ENCODE measurements at places on chromosomes 1 and 21.
A peak's percentile ranks its signal among the peaks of the same experiment; 100 is the strongest.

- no peak for DNase-seq
Measured at GRCh38 chr21:35396655-35397054, 347.6 kb upstream of the RUNX1 start.

DNA sequence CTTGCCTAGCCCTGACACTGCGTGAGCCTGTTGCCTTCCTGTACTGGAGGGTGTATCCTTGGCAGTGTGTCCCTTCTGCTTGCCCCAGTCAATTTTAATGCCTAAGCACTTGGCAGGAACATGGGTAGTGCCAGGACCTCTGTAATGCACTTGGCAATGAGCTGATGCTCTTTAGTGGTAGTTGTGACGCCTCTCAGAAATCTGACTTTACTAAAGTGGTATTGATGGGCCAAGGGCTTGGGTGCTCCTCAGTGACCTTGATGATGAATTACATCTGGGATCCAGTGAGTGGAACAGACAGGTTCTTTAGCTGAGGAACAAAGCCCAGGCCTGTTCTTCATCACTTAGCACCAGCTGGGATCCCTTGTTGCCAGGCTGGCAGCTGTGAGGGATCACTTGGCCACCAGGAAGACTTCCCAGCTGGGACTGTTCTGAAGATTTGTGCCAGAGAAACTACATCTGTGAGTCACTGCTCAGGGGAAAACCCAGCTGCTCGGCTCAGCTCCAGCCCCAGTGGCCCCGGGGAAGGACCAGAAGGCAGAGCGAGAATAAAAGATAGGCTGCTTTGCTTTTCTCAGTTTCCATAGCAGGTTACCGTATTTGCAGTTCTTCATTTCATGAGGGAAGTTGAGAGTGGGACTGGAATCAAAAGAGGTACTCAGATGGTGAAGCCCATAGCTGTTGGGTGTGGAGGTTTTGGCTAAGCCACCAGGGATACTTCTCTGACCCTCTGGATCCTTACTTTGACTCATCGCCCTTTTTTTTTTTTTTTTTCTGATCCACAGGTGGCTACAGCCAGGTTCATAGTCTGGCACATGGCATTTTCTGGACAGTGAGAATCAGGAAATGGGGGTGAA is 28.5 kb upstream of the KCNA2 start:
- DNase-seq, result peak; percentile 86

DNA sequence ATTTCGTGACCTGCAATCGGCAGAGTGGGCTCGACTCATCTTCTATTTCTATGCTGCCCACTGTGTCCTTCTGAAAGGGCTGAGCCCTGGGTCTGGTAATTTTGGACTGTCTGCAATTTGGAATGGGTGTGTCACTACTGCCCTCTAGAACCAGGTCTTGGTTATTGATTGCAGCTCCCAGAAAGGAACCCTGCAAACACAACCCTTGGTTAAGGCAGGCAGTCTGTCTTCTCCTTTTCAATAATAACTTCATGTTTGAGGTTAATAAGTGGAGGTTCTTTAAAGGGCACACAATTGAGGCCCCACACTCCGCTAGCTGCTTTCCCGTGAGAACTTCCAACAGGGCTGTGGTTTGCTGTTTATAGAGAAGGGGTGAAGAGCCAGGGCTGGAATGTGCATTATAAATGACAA is 79.9 kb upstream of the LYST start:
- DNase-seq, result no peak

DNA sequence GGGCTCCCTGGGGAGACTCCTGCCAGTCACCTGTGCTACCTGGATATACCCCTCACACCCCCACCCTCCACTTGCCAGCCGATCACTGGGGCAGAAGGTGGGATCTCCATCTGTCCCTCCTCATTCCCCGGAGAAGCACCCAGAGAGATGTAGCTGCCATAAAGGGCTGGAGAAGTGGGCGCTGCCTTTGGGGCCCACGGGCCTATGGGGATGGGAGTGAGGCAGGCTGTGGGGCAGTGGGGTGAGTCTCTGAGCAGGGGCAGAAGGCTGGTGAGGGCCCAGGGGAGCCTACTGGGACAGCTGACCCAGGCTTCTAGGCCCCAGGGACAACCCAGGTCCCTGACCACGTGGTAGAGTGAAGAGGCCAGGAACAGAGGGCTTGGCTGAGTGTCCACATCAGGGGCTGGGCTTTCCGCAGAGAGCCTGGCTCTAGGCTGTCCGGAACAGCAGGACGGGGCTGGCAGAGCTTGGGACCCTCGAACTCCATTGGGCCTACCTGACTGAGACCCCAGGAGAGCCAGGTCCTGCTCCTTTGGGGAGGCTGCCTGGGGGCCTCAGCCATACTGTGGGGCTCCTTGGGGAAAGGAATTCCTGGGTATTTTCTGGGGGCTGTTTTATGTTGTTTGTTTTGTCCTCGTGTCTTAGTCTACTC is 205.9 kb upstream of the VAMP3 start:
- no peak for DNase-seq

DNA sequence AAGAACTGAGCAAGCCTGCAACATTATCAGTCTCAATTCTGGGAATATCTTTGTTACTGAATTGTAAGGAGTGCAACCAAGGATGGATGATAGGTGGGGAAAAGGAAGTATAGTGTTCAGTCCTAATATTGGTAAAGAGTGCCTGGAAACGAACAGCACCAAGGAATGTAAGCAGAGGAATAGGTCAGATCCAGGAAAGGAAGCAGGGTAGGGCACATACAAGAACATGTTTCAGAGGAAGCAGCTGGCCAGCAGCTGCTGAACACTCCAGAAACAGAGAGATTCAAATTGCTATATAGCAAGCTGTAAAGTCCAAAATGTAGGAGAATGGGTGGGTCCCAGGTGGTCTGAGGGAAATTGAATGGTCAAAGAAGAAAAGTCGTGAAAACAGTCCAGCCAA is 37.9 kb downstream of the CRB1 start:
- no peak for DNase-seq

- no peak for DNase-seq
Measured at GRCh38 chr1:17485281-17485680, 45.8 kb upstream of the RCC2 start.

- no peak for DNase-seq
Measured at GRCh38 chr1:212759683-212760082, 31.9 kb downstream of the NSL1 start.

- no peak for DNase-seq
Measured at GRCh38 chr1:221470000-221470698, 271.7 kb downstream of the DUSP10 start.

DNA sequence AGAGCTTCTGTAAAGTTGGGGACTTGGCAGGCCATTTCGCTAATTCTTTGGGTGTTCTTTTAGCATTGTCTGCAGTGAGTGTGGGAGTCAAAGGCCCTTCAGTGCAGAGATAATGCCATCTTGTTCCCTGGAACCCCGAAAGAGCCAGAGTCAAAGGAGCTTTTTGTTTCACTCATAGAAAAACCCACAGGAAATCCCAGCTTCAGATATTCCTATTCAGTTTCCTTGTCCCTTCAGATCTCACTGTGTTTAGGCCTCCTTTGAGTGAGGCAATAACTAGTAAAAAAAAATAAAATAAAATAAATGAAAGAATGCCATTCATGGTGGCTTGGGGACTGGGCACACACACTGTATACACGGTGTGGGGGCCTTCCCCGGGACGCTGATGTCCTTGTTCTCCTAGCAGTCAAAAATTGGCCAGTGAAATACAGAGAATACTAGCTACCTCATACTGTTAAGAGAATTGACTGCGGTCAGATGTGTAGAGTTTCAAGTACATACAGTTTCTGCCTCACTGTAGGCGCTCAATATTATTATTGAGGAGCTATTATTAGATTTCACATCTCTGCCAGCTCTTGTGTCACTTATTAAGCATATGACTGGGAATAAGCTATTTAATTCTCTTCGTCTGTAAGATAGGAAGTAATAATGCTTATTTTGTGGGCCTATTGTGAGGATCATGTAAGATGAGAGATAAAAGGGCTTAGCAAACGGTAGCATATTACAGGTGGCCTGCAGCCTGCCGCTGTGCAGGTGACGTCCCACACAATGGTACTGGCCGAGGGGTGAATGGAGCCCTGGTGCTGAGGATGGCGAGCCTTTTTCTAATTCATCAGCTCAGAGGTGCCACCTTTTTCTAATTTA is 16.7 kb downstream of the DISC1 start:
- no peak for DNase-seq

GRCh38 chr1:207832796-207833195 is 78.1 kb downstream of the CD34 start:
- DNase-seq, result no peak

DNA sequence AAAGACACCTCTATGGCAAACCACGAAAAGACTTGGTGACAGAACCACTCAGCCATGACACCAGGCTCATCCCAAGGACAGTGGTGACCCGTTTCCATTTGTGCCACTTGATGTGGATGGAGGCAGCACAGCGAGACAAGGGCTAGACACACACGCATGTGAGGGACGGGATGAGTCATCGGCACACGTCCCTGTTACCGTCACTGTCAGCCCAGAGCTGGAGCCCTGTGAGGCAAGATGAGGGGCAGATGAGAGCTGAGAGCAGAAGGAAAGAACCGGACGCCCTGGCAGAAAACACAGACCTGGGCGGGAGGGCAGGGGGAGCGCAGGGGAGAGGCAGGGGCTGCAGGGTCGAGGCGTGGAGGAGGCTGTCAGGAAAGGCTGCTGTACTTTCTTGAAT is 57.8 kb downstream of the SIK1 start:
- DNase-seq, result no peak

DNA sequence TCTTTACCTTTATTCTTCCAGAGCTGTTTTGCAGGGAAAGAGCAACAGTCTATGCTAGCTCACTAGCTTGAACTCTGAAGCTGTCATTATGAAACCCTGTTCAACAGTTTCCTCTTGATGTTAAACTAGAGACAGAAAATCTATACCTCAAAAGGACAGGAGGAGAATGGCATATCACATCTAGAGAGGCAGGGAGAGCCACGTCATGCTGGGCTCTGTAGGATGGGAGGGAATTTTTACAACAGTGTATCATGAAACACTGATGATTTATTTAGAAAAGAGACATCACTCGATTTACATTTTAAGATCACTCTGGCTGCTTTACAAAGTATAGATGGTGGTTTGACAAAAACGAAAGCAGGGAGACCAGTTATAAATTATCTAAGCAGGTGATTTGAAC is 224.9 kb upstream of the COA6 start:
- DNase-seq, result no peak

GRCh38 chr21:15000081-15000480 is 64.7 kb downstream of the NRIP1 start:
- no peak for DNase-seq

DNA sequence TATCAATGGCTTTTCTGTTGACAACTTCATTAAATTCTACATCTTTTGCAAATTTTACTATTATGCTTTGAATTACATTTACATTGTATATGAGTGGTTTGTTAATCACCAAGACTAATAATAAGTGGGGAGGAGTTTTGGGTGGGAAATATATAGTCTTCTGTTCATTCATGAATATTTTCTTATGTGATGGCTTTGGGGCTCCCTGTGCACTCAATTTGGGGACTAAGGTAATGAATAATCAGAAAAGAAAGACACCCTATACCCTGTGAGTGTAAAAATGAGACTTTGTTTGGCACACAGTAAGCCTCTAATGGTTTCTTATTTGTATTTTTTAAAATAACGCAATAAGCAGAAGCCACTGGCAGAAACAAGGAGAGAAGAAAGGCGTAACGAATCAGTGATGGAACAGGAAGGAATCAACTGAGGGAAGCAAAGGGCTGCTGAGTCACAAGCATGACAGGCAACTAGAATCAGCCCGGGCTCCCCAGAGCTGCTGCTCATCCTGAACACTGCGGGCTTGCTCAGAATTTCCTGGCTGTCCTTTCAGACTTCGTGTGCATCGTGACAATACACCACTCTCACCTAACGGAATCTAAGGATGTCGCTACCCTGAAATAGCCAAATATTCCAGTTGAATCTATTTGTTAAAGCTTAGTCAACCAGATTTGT is 20.8 kb upstream of the RGS2 start:
- no peak for DNase-seq

- no peak for DNase-seq
Measured at GRCh38 chr1:64675718-64676345, 69.0 kb upstream of the RAVER2 start.

GRCh38 chr21:28253961-28254360 is 738.7 kb downstream of the LTN1 start:
- DNase-seq, result no peak

Measured in activated T-cell treated with anti-CD3 and anti-CD28 coated beads, Interleukin-2, amount 50 U/mL, for 48 hours (primary cell).